Effector memory CD8-positive, alpha-beta T cell (primary cell): ENCODE measurements at places on chromosomes 12 and 14.
A peak's percentile ranks its signal among the peaks of the same experiment; 100 is the strongest.

- no peak for DNase-seq
- H3K4me3 ChIP-seq: no peak overlapping the region
- no peaks in the 10 kb centered on the region for H3K36me3 ChIP-seq
- H3K27me3 ChIP-seq: peaks cover 9% of the 10 kb centered on the region
- peaks cover 3% of the 10 kb centered on the region for H3K4me1 ChIP-seq
- H3K27ac ChIP-seq: peak overlapping the region; percentile 46
Measured at GRCh38 chr14:102768223-102769048, 8.8 kb upstream of the TRAF3 start.

DNA sequence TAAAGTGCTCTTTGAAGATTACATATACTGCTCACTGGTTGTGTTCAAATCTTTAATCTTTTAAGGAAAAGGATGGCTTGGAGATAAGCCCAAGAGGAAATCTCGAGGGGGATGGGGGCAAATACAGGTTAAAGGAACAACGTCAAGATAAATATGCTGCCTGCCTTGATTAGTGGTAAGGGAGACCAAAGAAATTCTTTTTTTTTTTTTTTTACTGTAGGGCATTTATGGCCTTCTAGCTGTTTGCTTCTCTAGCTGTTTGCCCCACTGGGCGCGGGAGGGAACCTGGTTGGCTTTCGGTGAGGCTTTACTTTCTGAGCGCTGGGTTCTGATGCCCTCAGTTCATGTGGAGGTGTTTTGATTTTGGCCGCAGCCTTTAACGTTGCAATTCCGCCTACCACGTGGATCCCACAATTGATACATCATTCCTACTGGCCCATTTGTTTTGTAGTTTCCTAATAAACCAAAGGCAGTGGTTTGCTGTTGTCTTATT lies 5.7 kb downstream of the CCND2 start:
- H3K27me3 ChIP-seq: no peaks in the 10 kb centered on the region
- no peak for DNase-seq
- no peak overlapping the region for H3K4me3 ChIP-seq
- H3K4me1 ChIP-seq: peaks cover 67% of the 10 kb centered on the region
- peaks cover 86% of the 10 kb centered on the region for H3K36me3 ChIP-seq

GRCh38 chr12:12020762-12021161 lies 50.0 kb upstream of the BCL2L14 start:
- H3K36me3 ChIP-seq: no peaks in the 10 kb centered on the region
- no peaks in the 10 kb centered on the region for H3K27me3 ChIP-seq
- no peak overlapping the region for H3K4me3 ChIP-seq
- DNase-seq: no peak
- H3K4me1 ChIP-seq: peaks cover 13% of the 10 kb centered on the region

- H3K27ac ChIP-seq: peak overlapping the region; percentile 84
- H3K4me1 ChIP-seq: peaks cover 31% of the 10 kb centered on the region
- DNase-seq: no peak
Measured at GRCh38 chr14:67820428-67820971, 921 bp downstream of the RAD51B start.

GRCh38 chr12:28104316-28104715 lies 85.9 kb upstream of the CCDC91 start:
- H3K27me3 ChIP-seq: peaks cover 5% of the 10 kb centered on the region
- H3K4me1 ChIP-seq: peaks cover 11% of the 10 kb centered on the region
- no peaks in the 10 kb centered on the region for H3K36me3 ChIP-seq
- H3K27ac ChIP-seq: no peak overlapping the region
- no peak overlapping the region for H3K4me3 ChIP-seq

DNA sequence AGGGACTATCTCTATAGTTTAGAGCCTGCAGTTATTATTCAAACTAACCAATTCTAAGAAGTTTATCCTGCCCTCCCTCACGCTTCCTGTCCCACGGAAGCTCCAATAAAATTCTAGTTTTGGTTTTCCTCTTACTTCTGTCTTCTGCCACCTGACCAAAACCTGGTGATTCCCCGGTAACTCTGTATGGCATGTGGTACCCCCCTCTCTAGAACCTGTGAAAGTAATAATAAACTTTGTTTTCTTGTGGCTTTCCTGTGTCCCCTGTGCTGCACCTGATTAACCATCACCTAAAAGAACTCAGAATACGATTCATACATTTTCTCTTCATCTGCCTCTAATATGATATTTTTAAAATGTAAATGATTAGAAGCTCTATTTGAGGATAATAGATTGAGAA lies 379.8 kb downstream of the APAF1 start:
- H3K27ac ChIP-seq: no peak overlapping the region
- peaks cover 7% of the 10 kb centered on the region for H3K27me3 ChIP-seq
- H3K36me3 ChIP-seq: no peaks in the 10 kb centered on the region
- no peak for DNase-seq
- no peak overlapping the region for H3K4me3 ChIP-seq
- H3K4me1 ChIP-seq: no peaks in the 10 kb centered on the region
